CD4-positive, alpha-beta T cell treated with Interleukin-17A for 1 hour (primary cell): ENCODE measurements at places on chromosomes 11 and 22.

DNA sequence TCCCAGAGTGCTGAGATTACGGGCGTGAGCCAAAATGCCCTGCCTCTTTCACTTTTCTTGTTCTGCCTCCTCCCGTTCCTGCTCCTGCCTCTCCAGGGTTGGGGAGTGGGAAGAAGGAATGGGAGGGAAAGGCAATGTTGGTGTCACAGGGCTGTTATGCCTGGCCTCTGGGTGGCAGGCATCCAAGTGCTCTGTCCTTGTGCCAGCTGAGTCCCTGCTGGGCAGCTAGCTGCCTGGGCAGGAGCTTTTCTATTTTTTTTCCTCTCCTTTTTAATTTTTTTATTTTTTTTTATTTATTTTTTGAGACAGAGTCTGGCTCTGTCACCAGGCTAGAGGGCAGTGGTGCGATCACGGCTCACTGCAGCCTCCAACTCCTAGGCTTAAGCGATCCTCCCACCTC lies 4.1 kb upstream of the SAC3D1 start:
- DNase-seq, result no peak

DNA sequence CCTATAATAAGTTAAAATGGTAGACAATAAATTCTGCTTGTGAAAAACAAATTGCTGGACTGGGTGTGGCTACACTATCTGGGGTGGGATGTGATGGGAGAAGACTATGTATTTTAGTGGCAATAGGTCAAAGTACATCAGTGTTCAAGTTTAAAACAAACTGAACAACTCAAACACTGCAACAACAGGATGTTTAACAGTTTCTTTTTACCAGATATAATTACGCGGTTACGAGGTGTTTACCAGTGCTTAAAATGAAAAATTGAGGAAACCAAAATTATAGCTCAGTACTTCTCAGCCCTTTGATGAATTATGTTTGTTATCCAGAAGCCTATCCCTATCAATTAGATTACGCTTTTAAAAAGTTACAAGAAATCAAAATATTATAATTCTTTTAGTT lies 3.2 kb downstream of the PRDM10 start:
- DNase-seq, result no peak

DNA sequence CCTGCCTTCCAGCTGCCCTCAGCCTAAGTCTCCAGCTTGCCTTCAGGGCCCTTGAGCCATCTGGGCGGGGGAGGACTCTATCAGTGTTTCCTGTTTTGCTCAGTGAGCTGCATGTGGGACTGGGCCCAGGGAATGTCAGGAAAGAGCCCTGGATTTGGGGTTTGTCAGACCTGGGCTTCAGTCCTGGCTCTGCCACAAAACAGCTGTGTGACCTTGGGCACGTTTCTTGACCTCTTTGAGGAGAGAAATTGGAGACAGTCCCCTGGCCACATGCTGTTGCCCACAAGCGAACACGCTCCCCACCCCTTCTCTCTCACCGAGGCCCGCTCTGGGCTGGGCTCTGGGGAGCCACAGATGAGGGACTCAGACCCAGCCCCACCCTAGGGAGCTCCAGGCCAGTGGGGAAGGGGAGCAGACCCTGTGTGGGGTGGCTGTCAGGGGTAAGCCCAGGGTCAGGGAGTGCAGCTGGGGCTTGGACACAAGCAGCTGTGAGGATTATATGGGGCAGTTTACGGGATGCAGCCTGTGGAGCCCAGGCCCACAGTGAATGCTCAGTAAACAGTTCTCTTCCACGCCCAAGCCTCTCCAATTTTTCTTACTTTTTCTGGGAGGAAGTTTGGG lies 12.3 kb downstream of the MYO7A start:
- no peak for DNase-seq

- no peak for DNase-seq
Observed at GRCh38 chr11:122523846-122524805, 131.4 kb upstream of the UBASH3B start.

DNA sequence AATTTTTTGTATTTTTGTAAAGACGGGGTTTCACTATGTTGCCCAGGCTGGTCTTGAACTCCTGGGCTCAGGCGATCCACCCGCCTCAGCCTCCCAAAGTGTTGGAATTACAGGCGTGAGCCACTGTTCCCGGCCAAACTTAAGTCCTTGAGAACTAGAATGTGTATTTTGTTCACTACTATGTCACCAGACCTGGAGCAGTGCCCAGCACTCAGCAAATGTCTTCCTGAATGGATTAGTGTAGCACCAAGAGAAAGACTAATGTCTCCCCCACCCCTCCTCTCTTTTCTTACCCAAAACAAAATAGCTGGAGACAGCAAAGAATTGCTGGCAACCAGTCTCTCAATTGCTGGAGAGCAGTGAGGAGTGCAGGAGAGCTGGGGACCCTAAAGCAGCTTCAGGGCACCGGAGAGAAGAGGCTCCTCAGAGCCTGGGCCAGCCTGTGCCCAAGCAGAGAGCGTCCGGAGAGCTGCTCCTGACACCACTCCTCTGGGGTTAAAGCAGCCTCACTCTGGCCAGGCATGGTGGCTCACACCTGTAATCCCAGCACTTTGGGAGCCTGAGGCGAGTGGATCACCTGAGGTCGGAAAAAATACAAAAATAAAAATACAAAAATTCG lies 14.9 kb downstream of the SLC25A18 start:
- DNase-seq, result no peak

- no peak for DNase-seq
Observed at GRCh38 chr22:26416670-26417276, 12.3 kb upstream of the ASPHD2 start.

- DNase-seq, result no peak
Observed at GRCh38 chr11:76698321-76699043, 27.9 kb upstream of the LRRC32 start.

DNA sequence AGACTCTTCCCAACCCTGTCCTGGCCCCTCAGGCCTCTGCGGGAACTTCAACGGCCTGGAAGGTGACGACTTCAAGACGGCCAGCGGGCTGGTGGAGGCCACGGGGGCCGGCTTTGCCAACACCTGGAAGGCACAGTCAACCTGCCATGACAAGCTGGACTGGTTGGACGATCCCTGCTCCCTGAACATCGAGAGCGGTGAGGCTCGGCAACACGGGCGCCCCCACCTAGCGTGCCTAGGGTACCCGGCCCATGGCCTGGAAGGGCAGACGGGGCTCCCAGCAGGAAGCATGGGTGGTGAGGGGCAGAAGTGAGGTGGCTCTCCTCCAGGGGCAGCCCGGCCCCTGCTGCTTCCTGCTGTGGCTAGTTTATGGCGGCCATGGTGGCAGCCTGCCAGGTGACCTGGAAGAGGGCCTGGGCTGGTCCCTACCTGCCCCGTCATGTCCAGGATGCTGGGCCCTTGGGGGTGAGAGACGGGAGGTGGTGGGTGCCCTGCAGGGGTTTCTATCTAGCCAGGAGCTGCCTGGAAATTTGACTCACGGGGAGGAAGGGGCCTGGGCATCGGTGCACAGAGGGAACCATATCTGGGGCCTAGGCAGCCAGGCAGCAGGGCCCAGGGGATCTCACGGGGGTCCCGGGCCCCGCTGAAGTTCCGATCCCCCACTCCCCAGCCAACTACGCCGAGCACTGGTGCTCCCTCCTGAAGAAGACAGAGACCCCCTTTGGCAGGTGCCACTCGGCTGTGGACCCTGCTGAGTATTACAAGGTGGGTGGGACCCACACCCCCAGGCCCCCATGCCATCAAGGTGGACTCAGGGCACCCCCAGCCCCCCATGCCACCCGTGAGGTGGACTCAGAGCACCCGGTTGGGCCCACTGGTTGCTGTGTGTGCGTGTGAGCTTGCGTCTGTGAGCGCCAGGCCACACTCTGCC lies 9.2 kb downstream of the MUC2 start:
- DNase-seq, result no peak

GRCh38 chr11:78298291-78298771 lies 109.6 kb downstream of the USP35 start:
- no peak for DNase-seq
